Osteoblast (primary cell): ENCODE measurements at places on chromosomes 3 and 15.
A peak's percentile ranks its signal among the peaks of the same experiment; 100 is the strongest.

DNA sequence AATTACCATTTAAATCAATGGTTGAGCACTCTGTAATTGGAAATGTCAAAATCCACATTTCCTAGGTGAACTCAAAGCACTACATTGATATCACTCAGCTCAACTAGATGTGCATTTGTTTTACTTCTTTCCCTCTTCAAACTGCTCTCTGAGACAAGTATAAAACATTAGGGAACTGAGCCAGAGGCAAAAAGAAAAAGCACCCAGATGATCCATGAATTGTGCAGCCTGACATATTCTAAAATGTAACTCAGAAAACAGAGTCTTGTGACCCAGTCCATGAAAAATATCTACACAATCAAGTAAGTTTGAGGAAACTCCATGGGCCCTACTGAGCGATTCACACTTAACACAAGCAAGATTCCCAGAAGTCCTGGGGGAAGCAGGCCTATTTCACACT, 9.8 kb downstream of the SRGAP3 start:
- no peak for DNase-seq

GRCh38 chr3:180320631-180321030, 281.3 kb upstream of the TTC14 start:
- DNase-seq: peak; percentile 42

DNA sequence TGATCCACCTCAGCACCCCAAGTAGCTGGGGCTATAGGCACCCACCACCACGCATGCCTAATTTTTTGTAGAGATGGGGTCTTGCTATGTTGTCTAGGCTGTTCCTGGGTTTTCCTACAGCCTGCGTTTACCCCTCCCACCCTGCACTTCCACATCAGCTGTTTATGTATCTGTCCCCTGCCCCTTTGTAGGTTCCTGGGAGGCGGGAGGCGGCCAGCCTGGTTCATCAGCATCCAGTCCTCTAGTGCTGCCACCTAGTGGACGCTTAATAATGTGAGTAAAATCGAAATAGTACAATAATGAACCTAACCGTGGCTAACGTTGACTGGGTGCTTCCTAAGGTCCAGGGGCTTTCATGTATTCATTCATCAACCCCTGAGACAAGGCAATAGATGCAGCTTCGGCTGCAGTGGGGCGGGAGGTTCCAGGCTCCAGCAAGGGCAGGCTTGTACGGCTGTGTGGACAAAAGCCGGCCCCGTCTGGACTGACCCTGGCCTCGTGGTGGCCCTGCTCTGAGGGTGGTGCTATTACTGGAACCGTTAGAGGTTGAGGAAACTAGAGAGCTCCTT, 1.2 kb upstream of the LCTL start:
- peak; percentile 93 for DNase-seq

DNA sequence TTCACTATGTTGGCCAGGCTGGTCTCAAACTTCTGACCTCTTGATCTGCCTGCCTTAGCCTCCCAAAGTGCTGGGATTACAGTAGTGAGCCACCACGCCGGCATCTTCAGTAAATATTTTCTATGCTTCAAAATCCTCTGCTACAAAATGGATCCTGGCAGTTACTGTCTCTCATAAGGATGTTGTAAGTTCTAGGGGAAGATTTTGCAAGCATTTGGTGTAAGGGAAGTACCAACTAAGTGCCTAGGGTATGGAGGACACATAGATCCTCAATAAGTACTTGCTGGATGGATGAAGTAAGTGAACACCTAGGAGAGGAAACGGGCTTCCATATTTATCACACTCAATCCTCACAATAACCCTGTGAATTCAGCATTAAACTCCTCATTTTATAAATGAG, 6.6 kb downstream of the TM4SF4 start:
- DNase-seq: no peak

DNA sequence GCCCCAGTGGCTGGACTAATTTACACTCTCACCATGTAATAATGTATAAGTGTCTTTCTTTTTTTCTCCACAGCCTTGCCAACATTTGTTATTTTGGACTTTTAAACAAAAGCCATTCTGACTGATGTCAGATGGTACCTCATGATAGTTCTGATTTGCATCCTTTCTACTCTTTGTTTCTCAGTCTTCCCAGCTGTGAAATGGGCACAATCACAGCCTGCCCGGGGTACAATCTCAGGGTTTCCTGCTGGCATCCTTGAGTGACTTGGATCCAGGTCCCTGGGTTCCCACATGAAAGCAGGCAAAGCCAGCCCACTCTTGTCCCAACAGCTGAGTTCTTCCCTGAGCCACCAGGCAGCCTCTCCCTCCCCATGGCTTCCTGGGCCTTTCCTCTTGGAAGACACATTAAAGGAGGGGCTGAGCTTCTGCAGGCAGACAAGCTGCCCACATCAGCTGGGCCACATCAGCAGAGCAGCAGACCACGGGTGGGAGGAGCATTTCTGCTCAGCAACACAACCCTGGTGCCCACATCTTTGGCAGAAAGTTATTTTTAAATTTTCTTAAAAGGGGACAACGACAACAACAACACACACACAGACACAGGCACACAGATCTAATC, 82.0 kb downstream of the MYLK start:
- no peak for DNase-seq

GRCh38 chr3:183443395-183444385, 15.3 kb upstream of the MCF2L2 start:
- DNase-seq: no peak

DNA sequence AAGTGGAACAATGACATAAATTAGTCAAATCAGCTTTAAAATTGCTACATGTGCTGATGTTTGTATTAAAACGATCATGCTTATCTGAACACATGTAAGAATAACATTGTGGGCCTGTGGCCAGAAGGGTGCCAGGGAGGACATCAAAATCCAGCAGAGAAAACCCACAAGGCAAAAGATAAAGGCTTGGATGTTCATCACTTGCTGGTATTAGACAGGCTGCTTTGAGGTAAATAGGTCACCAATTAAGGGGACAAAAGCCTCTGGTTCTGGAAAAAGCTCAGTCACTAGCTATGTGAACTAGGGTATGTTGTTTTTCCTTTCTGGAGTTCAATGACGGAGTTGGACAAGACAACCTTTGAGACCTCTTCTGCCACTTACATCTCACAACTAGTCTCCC, 74.4 kb upstream of the TMEM108 start:
- DNase-seq: no peak

DNA sequence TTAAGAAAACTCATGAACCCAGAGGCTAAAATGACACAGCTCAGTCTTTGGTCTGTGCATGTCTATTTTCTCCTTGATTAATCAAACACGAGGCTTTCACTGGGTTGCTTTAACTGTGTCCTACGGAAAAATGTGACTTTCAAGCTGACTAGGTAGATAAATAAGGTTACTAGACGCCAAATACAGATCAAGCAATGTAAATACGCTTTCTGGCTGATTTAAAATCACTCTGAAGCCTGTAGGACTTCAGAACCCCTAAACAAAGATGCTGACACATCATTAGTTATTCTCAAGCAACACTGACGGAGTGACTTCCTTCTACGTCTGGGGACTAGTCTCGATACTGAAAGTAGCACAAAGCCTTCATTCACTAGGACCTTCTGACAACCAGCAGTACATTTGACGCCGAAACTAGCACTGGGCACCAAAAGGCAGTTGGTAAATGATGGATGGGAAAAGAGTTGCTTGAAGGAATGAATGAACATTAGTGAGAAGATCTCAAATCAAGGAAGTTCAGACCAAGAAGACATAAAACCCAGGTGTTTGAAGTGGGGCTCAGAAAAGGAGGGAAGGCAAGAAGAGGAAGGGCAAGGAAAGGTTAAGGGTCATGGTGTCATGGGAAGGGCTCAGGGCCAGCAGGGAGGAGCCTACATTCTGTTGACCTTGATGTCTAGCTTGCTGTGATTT, 67.1 kb upstream of the CDV3 start:
- DNase-seq: no peak

- no peak for DNase-seq
Observed at GRCh38 chr3:127419641-127420553, 132.1 kb upstream of the PRR20G start.

DNA sequence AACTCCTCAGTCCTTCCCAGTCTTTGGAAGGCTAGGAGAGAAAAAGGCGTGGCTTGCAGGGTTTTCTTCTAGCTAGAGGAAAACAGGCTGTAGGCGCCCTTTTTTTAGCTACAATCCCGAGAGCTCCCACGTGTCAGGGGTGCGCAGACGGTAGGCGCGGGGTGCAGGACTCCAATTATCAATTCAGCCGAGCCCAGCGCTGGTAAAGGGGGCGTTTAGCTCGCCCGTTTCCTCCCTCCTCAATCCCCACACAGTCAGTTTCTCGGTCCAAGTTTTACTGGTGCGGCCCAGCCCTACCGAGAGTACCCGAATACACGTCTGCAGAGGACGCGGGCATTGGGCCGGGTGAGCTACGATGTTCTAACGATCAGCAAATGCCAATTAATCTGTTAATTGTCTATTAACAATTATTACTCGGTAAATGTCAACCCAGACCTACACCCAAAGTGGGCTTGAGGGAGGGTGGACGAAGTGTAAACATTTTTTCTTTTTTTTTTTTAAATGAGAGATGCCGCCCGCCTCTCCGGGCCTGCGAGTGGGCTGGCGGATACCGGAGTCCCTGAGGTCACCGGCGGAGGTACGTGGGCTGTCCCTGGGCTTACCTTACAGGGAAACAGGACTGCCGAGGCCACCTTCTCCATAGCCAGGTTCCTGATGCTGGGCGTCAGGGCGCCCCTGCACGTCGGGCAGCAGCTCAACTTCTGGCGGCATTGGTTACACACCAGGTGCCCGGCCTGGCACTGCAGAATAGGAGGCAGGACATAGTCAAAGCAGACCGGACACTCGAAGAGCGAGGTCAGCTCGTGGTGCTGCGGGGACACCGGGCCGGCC, 923 bp downstream of the SIAH2 start:
- DNase-seq: peak; percentile 93

GRCh38 chr3:43286841-43287499, 630 bp downstream of the SNRK start:
- peak; percentile 92 for DNase-seq

DNA sequence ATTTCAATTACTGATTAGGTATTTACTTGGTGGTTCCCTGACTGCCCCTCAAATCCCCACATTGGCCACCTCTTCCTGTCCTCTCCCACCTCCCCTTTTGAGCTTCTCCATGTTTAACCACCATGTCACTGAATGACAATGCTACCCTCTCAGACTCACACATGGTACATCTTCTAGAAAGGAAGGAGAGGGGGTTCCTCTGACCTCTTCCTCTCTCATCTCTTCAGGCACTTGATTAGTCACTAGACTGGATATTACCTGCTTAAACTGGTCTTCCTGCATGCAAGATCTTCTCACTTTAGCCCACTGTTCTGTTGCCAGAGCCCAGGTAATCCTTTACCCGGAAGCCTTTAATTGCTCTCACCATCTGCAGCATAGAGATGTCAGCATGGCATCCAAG, 64.9 kb downstream of the DIPK2A start:
- DNase-seq: no peak
